ENCODE measurements at places on chromosomes 4 and X.

- no peak for DNase-seq
Measured at GRCh38 chrX:75076429-75076828, 79.7 kb downstream of the ABCB7 start.

DNA sequence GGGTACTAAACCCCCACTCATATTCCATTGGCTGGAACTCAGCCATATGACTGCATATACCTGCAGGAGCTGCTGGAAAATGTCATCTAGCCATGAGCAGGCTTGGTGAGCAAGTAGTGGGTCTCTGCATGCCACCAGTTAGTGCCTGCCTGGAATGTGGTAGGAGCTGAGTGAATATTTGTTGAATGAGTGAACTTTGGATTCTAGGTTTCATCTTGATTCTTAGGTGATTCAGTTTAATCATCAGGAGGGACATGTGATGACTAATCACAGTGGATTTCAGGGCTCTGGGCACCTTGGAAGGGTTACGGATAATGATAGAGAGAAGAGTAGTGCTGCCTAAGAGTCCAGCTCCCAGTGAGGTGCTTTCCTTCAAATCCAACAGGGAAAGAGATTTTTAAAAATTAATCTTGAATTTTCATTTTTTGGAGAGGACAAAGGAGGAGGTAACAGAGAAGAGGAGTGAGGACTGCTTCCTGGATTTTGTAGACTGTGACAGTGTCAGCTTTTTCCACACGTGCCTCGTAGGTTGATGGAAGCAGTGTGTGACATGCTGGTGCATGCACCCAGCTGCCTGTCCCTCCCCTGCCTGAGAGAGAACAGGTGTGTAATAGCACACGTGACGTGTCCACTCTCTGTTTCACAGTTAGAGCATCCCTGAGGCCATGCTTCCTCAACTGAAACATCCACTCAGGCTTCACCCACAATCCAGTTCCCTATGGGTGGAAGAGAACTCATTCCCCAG lies 30.4 kb downstream of the NHS start:
- no peak for DNase-seq

DNA sequence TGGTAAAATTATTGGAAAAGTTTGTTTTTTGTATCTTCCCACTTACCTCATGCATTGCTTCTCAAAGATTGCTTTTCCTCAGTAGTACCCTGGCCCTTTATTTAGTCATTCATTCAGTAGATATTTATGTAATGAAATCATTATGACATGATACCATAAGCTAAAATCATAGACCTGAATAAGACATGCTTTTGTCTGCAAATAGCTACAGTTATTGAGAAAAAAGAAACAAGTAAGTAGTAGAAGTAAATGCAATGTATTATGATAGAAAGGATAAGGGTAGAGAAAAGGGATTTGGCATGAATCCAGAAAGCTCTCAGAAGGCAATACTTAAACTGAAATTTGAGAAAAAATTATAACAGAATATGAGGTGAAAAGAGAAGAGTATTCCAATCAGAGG lies 352.5 kb downstream of the GPM6A start:
- DNase-seq, result no peak

GRCh38 chr4:139966383-139966782 lies 187.6 kb downstream of the MAML3 start:
- no peak for DNase-seq

GRCh38 chr4:116531870-116532269 lies 553.5 kb downstream of the TRAM1L1 start:
- no peak for DNase-seq

- no peak for DNase-seq
Measured at GRCh38 chr4:3451956-3452355, 10.2 kb downstream of the HGFAC start.

GRCh38 chr4:77074981-77075855 lies 571 bp downstream of the CCNI start:
- peak; percentile 50 for DNase-seq

DNA sequence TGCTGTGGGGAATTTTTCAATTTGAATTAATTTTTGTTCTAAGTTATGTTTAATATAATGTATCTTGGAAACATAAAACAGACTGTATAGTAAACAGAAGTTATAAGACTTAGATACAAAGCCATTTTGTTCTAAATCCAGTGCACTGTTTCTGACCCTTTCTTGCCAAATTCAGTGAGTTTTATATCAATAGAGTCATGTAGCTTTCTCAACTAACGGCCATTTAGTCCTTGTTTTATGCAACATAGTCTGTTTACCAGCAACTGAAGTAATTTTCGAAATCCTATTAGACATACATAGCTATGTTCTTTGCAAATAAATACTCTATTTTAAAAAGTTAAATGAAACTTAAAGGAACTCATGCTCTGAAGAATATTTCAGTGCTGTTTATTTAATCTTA lies 242.8 kb downstream of the ADGRL3 start:
- DNase-seq, result no peak

DNA sequence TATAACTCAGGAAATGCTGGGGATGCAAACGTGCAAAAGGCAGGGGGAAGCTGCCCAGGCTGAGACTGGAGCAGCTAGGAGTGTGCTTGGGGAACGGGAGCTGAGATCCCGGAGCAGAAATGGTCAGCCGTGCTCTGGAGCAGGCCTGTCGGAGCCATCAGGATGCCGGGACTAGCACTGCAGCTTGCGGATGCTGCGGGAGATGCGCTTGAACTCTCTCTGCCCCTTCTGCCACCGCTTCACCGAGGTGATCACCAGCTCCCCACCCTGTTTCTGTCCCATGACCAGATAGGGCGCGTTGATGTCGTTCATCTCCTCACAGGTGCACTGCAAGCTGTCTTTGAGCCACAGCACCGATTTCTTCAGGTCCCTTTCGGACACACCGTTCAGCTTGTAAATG lies 7.6 kb downstream of the SFRP2 start:
- DNase-seq, result no peak

- no peak for DNase-seq
Measured at GRCh38 chr4:37597034-37597433, 89.1 kb downstream of the RELL1 start.

DNA sequence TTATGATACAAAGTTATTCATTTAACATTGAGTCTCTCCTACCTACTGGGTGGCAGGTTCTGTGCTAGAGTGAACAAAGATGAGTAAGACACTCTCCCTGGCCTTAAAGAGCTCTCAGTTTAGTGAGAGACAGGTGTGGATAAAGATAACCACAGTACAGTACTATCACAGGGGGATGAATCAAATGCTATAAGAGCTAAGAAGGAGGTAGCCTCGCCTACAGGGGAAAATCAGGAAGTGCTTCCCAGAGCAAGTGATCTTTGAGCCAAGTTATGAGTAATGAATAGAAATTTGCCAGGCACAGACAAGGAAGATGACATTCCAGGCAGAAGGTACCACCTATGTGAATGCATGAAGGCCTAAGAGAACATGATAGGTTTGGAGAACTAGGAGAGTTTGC lies 3.4 kb upstream of the IGBP1 start:
- no peak for DNase-seq

- no peak for DNase-seq
Measured at GRCh38 chr4:87275311-87275710, 47.4 kb downstream of the HSD17B13 start.

GRCh38 chrX:122218666-122219065 lies 965.4 kb upstream of the GRIA3 start:
- no peak for DNase-seq

Data from stimulated activated CD4-positive, alpha-beta T cell treated with anti-CD3 and anti-CD28 coated beads, TNF-alpha, amount 100 ng/mL, for 4 hours (primary cell).